ENCODE measurements at places on chromosomes 5 and 9.

DNA sequence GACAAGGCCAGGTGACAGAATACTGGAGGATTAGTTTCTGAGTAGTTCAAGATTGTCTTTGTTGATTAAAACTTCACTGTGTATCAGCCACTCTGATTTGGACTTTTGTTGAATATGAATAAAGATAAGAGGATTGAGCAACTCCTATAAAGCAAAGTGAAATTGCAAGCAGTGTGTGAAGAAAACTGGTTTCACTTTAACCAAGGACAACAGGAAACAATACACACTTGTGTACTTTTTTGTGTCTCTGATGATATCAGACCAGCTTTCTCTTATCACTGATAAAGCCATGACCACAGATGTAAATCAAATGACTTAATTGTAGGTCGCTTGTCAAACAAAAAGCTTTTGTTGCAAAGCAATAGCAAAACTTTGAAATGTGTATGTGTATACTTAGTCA lies 268.6 kb downstream of the FER start:
- DNase-seq: no peak

GRCh38 chr9:103458826-103459225 lies 463.7 kb downstream of the CYLC2 start:
- no peak for DNase-seq

DNA sequence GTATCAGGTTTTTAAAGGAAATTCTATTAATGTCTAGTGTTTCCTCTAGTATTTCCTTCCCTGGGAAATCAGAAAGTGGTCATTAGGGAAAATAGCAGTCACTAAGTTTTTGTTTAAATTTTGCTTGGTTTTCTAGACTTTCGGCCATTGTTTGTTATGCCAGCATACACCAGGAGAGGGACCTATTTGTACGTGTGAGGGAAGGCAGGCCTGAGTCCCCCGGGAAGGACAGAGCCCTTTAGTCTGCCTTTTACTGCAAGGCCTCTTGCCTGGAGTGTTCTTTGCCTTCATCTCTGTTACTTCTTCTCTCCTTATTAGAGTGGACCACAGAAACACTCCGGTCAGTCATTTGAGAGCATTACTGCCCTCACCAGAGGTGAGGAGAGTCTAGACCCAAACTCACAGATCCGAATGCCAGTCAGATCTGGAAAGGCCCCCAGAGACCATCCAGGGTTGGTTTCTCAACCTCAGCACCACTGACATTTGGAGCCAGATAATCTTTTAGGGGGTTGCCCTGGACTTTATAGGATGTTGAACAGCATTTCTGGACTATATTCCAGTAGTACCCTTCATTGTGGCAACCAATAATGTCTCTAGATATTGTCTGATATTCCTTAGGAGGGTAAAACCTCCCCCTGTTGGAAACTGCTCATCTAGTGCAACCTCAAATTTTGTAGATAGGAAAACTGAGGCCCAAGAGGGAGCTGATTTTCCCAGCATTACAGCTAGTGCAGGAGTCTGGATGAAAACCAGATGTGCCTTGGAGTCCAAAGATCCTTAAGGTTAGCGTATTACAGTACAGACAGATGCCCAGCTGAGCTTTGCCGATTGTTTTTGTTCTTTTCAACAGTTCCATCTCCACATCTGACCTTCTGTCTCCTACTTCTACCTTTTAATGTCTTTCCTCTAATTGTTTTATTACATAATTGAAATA lies 93.0 kb upstream of the NIPAL4 start:
- no peak for DNase-seq

GRCh38 chr5:41772056-41772455 lies 98.2 kb downstream of the OXCT1 start:
- no peak for DNase-seq

DNA sequence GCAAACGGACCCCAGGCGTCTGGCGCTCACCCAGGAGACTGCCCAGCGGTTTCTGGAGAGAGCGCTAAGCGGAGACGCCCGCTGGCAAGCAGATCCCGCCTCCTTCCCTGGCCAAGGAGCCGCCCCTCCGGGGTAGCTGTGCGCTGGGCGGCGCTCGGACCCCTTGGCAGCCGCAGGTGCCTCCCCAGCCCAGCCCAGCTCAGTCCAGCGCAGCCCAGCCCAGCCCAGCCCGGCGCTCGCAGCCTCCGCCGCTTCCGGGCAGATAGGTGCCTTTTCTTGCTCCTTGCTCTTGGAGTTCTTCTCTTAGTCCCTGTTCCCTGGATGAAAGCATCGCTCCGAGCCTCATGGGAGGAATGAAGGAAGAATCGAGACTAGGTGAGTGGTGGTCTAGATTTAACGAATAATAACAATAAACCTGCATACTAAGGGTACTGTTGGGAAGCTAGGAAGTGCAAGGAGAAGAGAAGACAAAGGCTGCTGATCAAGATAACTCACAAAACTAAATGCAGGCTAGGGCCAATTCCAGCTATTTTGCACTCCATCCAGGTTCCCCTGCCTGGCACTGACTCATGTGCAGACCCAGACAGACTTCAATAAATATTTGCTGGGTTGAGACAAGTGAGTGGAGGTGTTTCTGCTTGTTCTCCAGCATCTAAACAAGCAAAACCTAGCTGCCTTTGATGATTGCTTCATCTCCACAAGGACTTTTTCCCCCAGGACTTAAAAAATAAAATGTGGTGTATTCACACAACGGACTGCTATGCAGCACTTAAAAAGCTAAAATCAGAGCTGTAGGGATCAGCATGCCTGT lies at the start of gene STK32A:
Gene STK32A (plus strand): TSS at position 202 of the 811 bp plus-strand sequence. CDS start 4,609 bp downstream, outside the sequence.
- DNase-seq: no peak

DNA sequence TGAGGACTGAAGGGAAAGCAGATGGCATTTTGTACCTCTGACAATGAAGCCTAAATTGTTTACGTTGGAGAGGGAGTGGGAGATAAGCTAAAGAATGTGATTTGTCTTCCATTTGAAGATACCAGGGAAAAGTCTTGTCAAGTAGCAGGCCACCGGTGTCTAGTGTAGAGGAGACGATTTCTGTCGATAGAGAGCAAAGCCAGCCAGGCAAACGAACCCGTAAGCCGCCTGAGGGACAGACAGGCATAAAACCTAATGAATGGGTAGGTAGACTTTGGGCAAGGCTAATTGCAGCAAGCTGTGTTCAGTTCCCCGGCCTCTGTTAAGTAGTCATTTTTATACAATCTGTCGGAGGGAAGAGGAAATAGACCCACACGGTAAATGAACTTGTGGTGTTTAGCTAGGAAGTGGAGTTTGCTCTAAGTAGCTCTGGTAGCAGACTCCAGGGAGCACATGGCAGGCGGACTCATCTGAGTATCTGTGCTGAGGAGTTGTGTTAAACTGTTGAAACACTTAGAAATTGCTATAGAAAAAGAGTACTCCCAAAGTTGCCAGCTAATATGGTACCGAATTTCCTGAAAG lies 28.8 kb downstream of the SMARCA2 start:
- no peak for DNase-seq

DNA sequence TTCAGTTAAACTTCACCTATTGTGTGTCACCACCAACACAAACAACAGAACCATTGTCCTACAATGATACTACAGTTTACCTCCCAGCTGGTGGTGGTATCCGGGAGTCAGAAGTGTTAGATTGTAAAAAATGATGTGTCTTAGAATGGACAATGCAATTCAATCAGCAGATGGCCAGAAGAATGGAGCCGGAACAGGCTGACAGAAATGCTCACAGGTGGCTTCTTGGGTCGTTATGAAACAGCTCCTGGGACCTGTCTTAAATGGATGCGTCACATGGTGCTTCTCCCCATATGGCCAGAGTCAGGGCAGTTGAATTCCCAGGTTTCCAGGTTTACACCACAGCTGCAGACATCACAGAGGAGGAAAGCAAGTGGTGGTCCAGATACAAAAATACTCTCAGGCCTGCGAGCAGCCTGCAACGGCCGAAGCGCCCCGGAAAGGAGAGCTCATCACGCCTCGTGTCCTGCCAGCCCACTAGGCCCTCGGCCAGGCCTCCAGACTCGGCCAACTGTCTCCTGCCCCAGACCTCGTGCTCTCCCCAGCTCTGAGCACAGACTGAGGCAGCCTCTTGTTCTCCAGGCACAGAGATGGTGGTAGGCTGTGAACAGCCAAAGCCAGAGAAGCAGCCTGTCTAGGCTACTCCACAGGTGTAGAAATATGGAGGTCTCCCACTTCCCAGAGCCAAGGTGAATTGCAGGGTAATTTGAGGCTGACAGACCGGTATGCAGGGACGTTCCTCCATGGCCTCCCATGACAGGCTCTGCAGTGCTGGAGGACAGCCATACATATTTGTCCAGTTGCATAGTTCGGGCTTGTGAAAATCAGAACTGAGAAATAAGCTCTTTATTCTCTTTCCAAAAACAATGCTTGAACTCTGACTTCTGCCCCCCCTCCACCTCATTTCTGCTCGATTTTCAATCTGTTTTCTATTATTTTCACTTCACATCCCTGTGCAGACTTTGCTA lies 98.5 kb upstream of the SPATA31C2 start:
- DNase-seq: no peak

DNA sequence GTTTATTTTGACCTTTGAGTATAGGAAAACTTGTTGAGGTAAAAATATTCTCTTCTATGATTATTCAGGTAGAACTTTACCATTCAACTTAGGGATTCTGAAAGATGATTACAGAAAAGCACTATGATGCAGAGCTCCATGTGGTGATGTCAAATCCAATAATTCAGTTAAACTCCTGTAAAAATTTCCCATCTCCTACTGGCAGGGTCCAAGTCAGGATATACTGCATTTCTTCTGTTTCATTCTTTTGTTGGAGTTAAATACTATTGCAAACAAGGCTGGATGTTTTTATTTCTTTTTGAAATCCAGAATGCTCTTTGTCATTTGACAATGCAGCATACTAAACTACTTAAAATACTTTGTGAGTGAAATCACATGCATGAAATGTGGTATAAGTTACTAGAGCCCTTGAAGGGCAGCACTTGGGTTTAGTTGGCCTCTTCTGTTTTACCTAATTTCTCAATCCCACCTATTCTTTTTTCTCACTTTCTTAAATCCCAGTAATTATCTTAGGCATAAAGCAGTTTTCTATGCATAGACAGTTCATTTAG lies 204.5 kb downstream of the FBXL7 start:
- DNase-seq: no peak

GRCh38 chr5:56160723-56161438 lies 72.2 kb downstream of the ANKRD55 start:
- DNase-seq: no peak

GRCh38 chr9:114655689-114656088 lies 1.9 kb downstream of the TEX53 start:
- no peak for DNase-seq

DNA sequence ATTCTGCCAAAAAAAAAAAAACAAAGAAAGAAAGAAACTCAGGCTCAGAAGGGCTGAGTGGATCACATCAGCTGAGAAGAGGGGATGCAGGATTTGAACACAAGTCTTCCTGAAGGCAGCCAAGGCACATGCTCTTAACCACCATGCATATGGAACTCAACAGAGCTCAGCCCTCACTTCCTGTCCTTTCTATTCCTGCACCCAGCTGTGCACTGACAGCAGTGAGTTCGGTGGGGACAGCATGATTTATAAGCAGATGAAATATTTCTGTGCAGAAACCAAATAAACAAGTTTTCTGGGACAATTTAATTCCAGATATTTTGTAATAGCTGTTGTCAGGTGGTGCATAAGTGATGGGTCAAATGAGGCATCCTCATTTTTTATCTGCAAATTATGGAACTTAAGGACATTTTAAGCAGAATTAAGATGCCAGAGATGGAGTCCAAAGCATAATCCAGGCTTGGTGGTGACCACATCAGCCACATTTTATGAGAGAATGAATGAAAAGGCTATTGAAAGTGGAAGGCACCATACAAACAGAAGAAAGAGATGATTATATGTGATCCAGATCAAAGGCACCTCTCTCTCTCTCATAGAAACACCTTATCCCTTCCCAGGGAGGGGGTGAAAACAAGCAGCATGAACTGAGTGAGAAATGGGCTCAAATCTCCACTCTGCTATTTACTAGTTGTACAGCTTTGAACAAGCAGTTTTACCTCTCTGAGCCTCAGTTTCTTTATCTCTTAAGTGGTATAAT lies 303.6 kb upstream of the MSX2 start:
- DNase-seq: no peak

- DNase-seq: no peak
Observed at GRCh38 chr5:66993448-66993847, 203.2 kb downstream of the CD180 start.

DNA sequence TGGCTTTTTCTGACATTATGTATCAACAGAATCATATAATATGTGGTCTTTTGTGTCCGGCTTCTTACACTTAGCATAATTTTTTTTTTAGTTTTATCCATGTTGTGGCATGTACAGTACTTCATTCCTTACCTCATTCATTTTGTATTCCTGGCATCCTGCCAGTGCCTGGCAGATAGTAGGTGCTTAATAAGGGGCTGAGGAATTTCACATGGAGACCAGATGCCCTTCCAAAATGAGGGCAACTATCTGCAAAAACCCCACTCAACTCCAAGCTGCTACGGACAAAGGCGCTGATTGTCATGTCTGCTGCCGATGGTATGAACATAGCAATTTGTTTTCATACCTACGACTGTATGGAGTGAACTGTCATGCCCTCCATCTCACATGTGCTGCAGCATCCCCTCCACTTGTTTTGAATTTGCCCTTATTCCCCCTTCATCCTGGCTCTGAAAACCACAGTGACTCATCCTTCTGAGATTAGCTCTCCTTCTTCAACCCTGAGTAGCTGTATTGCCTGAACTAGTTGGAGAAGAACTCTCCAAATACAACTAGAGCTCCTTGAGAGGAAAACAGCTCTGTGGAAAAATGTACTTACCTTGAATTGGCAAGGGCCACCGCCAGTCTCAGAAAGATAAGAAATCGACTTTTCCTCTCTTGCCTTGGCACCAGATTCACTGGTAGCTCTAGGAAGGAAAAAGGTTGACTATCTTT lies 41.3 kb upstream of the FOXE1 start:
- no peak for DNase-seq

DNA sequence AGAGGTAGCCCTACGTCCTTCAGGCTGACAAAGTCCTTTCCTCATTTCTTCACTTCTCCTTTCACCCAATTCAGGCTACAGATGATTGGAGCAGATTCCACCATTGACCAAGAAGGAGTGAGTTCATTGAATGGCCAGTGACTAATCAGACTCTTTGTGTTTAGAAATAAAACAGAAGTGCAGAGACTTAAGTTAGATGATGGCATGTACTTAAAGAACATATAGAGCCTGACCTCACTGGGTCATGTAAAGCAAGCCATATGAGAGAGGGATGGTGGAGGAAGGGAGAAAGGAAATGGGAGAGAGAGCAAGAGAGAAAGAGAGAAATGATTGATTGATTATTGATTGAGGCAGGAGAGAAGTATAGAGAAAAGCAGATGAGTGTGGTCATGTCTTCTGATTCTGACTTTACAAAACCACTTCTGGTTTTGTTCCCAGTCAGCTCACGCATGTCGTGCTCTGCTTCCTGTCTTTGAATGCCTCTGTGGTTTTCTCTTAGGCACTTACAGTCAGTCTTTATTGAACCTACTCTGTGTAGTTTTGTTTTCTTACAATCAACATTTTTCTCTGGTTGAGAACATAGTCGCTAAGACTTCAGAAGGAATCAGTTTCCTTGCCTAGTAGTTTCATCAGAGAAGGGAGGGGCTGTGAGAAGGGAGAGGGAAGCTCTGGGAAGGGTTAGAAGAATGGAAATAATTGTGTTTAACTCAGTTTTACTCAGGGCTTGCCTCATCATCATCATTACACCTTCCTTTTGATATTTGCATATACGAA lies 149.2 kb upstream of the KLF9 start:
- no peak for DNase-seq
